Activated T-cell treated with anti-CD3 and anti-CD28 coated beads for 4 hours (primary cell): ENCODE measurements at places on chromosomes 6 and 20.

DNA sequence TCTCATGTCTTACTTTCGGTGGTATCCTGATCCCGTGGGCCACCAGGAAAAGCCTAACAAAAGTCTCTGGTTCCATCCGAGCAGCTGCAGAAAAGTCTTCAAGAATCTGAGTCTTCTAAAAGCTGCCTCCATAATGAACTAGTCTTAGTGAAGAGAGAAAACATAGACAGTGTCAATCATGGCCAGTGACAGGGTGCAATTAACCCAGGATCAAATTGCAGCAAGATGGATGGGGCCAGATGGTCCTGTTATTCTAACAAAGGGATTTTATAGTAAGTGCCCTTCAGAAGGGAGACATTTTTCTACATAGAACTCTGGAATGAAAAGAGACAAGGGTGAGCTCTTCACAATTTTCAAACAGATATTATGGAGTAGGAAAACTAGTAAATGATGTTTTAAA is 281.6 kb upstream of the ZFP64 start:
- no peak for DNase-seq

- DNase-seq, result no peak
These were observed 3.5 kb downstream of the DLL1 start for GRCh38 chr6:170287371-170287876.

GRCh38 chr6:20744911-20745557 is 210.8 kb downstream of the CDKAL1 start:
- DNase-seq, result no peak

DNA sequence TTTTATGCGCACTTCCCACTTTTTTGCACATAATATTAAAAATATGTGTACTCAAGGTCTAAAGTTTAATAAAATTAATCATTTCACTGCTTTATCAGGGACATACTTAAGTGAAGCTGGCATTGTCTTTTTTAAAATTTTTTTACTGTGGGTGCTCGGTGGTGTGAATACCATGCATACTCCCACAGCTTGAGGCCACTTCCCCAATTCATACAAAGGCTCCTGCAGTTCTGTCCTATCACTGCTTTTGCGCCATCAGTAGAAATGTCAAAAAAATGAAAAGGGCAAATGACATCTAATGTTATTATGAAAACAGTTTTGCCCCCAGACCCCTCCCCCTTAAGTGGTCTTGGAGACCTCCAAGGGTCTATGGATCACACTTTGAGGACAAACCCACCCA is 464.1 kb upstream of the ARID1B start:
- DNase-seq, result no peak

- no peak for DNase-seq
These were observed 66.1 kb upstream of the NOX3 start for GRCh38 chr6:155521719-155522118.

DNA sequence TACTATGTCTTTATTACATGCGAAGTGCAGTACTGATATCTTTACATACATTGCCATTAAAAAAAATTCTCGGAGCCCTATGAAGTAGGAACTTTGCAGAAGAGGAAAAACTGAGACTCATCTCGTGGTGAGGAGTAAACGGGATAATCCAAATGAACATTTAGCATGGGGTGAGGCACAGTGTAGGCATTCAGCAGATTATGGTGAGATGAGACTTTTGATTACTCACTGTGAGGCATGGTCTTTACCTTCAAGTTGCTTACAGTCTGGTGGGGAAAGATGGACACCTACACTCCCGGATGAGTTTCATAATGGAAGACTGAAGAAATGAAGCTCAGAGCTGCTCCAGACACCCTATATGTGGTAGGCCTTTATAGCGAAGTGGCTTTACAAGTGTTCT is 1.4 kb downstream of the RPRD1B start:
- no peak for DNase-seq

GRCh38 chr6:4364172-4364571 is 228.8 kb upstream of the ECI2 start:
- DNase-seq, result no peak

GRCh38 chr20:63009045-63009961 is 2.5 kb upstream of the BHLHE23 start:
- DNase-seq, result peak; percentile 81

DNA sequence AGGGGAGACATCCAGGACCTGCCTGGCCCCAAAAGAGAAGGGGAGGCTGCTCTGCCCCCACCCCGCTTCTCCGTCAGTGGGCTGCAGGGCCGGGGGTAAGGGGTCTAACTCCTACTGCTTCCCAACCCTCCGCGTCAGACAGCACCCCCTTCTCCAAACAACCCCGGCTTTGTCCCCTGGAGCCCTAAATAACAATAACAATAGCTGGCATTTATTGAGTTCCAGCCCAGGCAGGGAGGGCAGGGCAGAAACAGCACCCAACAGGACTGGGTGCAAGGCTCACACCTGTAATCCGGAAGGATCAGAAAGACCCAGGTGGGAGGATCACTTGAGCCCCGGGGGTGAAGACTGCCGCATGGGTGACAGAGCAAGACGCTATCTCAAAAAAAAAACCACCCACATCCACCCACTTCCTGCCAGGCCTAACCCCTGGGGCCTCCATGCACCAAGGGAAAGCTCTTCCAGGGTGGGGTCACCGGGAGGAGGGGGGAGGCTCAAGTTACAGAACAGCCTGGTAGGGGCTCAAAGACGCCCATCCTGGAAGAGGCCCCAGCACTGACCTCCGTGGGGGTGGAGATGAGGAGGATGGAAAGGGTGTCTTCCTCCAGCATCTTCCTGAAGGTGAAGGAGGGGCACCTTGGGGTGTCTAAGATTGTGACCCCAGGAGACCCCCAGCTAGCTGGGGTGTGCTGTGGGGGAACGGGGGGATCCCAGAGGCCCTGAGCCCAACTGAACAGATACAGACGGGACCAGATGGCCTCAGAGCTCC is 1.3 kb upstream of the FNDC11 start:
- peak; percentile 37 for DNase-seq

DNA sequence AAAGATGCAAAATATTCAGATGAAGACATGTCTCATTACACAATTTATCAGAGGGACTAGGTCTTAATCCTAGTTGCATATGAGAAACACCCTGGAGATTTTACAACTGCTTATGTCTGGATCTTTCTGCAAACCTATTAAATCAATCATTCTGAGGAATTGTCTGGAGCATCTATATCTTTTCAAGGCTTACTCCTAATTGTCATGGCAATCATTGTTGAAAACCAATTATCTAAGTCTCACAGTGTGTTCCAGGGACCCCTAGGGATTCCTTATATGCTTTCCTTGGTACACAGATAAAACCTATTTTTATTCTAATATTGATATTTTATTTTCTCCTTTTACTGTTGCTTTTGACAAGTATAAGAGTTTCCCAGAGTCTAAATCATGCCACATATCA is 696.9 kb upstream of the EYS start:
- DNase-seq, result no peak

GRCh38 chr6:26660000-26660361 is 435 bp upstream of the ZNF322 start:
- no peak for DNase-seq

- no peak for DNase-seq
These were observed 232.5 kb downstream of the BTBD9 start for GRCh38 chr6:38407192-38407591.

DNA sequence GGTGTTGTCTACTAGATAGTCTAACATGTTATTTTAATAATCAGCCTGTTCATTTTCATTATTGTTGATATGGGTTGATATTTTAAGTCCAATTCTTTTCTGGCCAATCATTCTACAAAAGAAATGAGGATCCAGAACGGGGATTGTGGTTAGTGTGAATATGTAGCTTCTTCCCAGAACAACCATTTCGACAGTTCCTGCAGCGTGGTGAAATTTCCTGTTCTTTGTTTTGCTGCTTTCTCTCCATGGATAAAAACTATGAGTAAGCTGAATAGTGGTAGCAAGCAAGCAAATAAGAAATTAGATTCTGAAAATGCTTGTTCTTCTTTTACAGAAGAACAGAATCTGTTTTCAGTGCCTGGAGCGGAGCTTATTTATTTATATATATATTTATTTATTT is 65.5 kb upstream of the F13A1 start:
- DNase-seq, result no peak

DNA sequence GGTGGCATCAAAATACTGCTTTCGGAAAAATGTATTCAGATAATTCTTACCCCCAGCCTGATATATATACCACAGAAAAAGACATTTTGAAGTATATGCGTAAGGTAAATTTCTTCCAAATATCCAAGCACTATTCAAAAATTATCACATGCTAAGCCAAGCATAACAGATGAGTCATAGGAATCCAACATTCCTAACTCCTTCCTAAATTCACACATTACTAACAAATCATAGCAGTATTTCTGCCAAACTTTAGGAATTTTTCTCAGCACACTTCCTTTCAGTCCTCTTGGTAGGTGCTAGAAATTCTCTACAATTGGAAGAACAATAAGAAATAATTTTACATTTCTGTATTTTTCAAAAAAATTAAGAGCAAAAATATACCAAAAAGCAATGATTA is 417.5 kb downstream of the EYS start:
- no peak for DNase-seq

GRCh38 chr6:15073344-15073789 is 172.5 kb upstream of the JARID2 start:
- no peak for DNase-seq

GRCh38 chr6:138250053-138250452 is 31.8 kb upstream of the PBOV1 start:
- DNase-seq, result no peak

- DNase-seq, result no peak
These were observed 136.3 kb downstream of the PREX1 start for GRCh38 chr20:48691523-48691922.

DNA sequence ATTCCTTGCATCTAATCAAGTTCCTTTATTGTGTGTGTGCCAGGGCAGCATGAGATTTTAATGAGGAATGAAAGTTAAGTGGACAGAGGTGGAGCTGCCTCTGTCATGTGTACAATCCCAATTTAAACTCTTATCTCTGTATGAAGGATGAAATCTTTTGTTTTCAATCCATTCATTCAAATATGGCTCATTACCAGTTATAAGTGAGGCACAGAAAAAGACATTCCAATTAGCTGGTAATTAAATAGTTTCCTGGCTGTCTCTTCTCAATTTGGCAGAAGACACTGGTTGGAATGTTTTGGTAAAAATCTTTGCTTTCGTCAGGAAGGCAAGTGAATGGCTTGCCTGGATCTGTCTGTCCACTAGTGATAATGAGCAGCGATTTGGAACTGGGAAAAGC is 46.4 kb downstream of the CLVS2 start:
- DNase-seq, result no peak
